Epithelial cell of esophagus (primary cell): ENCODE measurements at places on chromosomes 3 and 15.

DNA sequence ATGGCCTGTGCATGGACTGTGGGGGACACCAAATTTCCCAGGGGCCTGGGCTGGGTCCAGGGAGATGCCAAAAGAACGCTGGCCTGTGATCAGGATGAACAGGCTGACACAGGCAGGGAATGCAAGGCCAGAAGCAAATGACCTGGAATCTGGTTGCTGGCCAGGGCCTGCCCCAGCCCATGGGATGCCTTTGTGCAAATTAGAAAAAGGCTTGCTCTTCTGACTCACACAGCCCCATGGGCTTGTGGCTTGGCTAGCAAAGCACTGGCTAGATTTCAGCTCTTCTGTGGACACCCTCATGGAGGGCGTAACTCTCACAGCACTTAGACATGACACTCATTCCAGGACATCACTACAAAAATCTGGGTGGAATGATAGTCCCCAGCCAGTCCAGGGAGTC lies 356.0 kb downstream of the SHQ1 start:
- peak; percentile 78 for DNase-seq

- no peak for DNase-seq
These were observed 176.5 kb upstream of the LYSMD4 start for GRCh38 chr15:99909592-99910295.

GRCh38 chr3:14647976-14648955 lies 3.3 kb upstream of the CCDC174 start:
- no peak for DNase-seq

GRCh38 chr3:42831321-42831713 lies 22.1 kb downstream of the ACKR2 start:
- DNase-seq, result peak; percentile 73

- DNase-seq, result peak; percentile 65
These were observed 311.7 kb upstream of the ICE2 start for GRCh38 chr15:60790641-60791040.

DNA sequence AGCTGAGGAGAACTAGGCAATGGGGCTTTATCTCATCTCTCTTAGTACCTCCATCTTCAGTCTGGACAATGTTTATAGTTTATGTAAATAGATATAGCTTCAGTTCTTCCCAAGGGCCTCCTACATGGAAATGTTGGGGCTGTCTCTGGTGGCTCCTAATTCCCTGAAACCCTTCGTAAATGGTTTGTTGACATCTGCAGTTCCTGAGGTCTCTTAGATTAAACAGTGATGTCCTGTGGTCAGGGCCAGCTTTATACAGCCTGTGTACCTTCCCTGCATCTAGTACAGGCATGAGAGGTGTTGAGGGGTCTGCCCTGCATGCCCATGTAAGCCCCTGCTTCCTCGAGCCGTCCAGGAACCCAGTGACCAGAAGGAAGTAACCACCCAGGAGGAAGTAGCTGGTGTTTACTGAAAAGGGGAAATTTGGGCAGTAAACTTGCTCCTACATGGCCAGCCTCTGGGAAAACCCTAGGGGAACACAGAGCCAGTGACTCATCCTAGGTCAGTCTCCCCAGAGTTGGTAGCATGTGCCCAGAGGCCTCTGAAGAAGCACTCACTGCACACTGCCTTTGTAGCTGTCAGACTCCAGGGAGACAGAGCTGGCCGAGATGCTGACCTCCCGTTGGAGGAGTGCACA lies 4.7 kb upstream of the TBC1D2B start:
- peak; percentile 60 for DNase-seq

- DNase-seq, result no peak
These were observed 52.2 kb downstream of the LARS2 start for GRCh38 chr3:45440562-45440961.

- no peak for DNase-seq
These were observed 10.1 kb downstream of the DHX36 start for GRCh38 chr3:154314152-154314551.

DNA sequence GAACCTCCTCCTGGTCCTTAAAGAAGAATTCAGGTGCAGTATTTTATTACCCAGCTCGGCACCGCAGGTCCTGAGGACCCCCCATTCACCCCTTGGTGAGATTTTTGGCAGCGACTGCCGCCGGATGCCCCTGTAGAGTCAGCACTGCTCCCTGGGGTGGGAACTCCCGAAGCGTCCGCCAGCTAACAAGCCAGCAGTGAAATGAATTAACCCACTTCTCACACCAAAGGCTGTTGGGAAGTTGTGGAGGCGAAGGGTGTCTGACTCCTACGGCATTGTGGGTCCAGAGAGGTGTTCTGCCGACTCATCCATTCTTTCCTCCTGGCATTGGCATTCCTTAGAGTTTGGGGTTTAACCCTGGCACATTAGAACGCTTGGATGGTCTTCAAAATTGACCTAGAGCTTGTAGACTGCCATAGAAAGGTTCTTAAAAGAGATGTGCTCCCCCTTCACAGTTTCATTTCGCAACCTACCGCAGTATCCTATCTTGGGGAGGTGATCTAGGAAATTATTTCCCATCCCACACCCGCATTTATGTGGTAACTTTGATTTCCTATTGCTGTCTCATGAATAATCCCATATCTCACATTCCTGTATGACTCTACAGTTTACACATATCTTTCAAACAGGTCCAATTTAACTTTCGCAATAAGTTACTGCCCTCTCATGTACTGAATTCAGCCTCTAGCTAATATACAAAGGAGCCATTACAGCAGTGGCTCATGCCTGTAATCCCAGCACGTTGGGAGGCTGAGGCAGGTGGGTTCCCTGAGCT lies 879 bp upstream of the EIF5A2 start:
- DNase-seq, result peak; percentile 97

DNA sequence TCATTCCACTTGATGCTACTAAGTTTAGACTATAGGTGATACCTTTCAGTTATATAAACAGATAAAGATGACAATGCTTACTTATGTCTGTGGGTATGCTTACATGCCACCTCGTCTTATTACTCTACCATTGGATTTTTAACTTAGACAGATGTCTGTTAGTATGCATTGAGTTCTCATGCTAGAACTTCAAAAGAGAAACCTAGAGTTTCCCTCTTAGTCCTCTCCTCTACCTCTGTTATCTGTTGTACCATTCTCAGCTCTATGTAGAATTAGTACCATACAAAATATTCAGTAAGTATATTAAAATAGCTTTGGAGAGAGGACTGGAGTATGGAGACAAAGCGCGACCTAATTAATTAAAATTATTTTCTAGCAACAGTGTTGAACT lies 111.3 kb downstream of the BBX start:
- no peak for DNase-seq

DNA sequence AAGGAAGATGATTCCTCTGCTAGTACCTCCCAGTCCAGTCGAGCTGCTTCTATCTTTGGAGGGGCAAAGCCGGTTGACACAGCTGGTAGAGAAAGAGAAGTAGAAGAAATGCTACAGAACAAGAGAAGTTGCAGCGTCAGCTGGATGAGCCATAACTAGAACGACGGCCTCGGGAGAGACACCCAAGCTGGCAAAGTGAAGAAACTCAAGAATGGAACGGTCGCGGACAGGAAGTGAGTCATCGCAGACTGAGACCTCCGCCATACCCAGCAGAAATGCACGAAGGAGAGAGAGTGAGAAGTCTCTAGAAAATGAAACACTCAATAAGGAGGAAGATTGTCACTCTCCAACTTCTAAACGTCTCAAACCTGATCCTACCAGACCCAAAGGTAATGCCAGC lies 19.0 kb upstream of the PARP14 start:
- DNase-seq, result no peak

- no peak for DNase-seq
These were observed 40.7 kb downstream of the ATP2C1 start for GRCh38 chr3:130934442-130935089.

GRCh38 chr3:155960060-155960459 lies 89.6 kb downstream of the GMPS start:
- no peak for DNase-seq

- peak; percentile 42 for DNase-seq
These were observed 92.4 kb upstream of the WNT5A start for GRCh38 chr3:55579496-55579895.

GRCh38 chr3:177835008-177835407 lies 637.7 kb upstream of the TBL1XR1 start:
- peak; percentile 85 for DNase-seq

DNA sequence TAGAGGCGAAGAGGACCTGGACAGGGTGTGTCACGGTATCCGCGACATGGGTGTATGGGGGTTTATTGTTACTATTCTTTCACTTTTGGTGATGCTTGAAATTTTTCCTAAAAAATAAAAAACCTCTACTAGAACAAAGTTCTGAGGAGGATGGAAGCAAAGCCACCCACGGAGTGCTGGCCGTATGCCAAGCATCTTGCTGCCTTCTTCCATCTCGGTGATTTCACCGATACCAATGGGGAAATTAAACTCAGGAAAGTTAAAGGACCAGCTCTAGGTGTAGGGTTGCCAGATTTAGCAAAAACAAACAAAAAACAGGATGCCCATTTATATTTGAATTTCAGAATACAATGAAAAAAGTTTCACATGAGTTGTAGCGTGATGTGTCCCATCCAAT lies 33.9 kb downstream of the SMAD6 start:
- DNase-seq, result no peak

DNA sequence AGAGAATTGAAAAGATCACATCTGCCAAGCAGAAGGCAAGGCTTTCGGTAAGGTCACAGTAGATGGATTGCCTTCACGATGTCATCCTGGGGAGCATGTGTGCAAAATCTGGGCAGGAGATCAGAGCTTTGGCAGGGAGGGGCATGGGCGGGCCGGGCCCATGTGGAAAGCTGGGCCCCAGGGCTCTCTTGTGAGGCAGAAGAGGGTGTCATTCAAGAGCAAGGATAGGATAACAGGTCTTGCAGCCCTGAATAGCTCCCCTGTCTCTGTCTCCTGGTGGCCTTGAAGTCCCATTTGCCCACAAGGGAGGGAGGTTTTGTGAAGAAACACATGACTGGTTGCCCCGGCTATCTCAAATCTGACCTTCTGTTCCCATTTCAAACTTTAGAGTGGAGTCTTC lies 172.0 kb downstream of the OPA1 start:
- no peak for DNase-seq

GRCh38 chr3:52361898-52362297 lies 45.8 kb downstream of the DNAH1 start:
- DNase-seq, result no peak

GRCh38 chr3:193819117-193820010 lies 226.4 kb downstream of the OPA1 start:
- no peak for DNase-seq

- peak; percentile 93 for DNase-seq
These were observed 42.8 kb downstream of the MYO5C start for GRCh38 chr15:52252781-52253180.

GRCh38 chr3:122770521-122771202 lies 23.0 kb downstream of the HSPBAP1 start:
- DNase-seq, result no peak

- DNase-seq, result no peak
These were observed 451.9 kb downstream of the FOXP1 start for GRCh38 chr3:71131375-71132314.

- DNase-seq, result no peak
These were observed 471.5 kb downstream of the FGF12 start for GRCh38 chr3:192255839-192256238.

GRCh38 chr3:196611761-196612483 lies 27.6 kb upstream of the NRROS start:
- DNase-seq, result no peak

- DNase-seq, result peak; percentile 49
These were observed 521 bp downstream of the IL5RA start for GRCh38 chr3:3109407-3110298.

DNA sequence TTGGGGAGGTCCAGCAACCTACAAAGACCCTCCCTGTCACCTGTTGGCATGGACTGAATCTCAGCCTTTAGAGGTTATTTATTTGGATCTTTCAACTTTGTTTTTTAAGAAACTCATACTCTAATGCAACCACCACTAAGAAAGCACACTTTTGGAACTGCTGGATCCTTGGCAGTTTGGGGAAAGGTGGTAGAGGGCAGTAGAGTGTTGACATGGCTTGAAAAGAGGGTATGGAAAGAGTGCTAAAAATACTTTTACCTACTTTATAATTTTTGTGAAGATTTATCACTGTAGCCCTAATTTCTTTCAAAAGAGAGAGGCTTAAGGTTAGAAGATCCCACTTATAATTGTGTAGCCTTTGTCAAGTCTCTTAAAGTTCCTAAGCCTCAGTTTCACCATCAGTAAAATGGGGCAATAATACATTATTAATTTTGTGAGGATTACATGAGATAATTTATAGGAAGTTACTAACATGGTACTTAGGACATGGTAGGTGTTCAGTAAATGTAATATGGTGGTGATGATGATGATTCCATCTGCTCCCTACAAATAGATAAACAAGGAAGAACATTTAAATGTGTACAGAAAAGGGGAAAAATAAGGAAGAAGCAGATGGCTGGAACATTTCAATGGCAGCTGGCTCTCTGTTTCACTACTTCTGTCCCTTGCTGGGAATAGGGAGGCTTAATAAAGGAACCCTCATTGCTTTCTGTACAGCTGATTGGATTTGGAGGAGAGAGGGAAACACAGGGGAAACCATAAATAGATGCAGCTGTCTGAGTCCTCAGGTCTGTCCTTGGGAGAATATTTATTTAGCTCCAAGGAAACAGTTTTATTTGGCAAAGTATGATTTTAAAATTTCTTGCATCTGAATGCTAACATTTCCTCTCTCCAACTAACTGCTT lies 208.4 kb upstream of the ADAMTS9 start:
- no peak for DNase-seq

GRCh38 chr3:128487813-128488635 lies 5.0 kb downstream of the GATA2 start:
- DNase-seq, result peak; percentile 73

GRCh38 chr3:195247863-195248189 lies 23.1 kb downstream of the XXYLT1 start:
- DNase-seq, result no peak
